ENCODE measurements at places on chromosomes 3 and 15. TPM values are rescaled to one million over a fixed set of nuclear protein-coding genes. Genes with fewer than 3 reads are reported as not detected.

TIMP4 gene
- total RNA-seq: 60.1 TPM

ATP2B2 gene
- 0.29 TPM for total RNA-seq

DLL4 gene
- 9.7 TPM for total RNA-seq

CDCP1 gene
- 3.8 TPM for total RNA-seq

ROPN1 gene
- total RNA-seq: not detected

DNA sequence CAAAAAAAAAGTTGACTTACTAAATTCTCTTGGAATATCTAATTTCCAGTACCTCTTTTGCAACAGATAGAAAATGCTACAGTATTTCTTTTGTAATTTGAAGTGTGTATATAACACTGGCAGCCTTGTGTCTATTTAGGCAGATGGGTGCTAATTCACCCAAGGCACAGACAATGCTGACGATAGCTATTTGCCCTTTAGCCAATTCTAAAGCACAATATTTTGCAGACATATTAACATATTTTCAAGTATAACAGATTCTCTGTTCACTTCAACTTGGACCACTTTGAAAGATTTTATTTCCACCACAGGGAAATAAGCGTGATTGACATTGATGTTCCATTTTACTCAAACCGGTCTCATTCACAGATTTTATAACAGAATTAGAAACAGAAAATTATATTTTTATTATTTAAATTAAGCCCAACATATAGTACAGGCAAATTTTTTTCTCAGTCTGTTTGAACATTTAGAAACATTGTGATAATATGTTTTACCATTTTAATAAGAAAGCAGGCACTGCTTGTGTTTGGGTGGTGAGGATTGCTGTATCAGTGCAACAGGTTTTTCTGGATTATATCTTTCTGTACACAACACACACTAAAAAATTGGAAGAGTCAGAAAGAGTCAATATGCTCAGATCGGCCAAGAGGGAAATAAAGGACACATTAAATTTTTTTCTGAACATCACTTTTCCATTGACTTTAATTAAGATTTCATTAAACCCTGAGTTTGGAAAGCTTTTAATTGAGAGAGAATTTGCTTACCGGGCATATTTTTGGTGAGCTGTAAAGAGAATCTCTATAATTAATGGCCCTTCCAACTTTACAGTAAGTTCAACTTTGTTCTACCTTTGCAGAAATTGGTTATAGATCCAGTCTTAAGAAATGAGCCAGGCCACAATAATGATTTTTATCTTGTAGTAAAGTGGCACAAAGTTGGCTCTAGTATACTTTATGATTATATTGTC is 327.3 kb upstream of the NR2F2 start:
- no peak for DNase-seq

GRCh38 chr3:195403244-195403643 is 39.6 kb downstream of the ACAP2 start:
- DNase-seq: no peak

DNA sequence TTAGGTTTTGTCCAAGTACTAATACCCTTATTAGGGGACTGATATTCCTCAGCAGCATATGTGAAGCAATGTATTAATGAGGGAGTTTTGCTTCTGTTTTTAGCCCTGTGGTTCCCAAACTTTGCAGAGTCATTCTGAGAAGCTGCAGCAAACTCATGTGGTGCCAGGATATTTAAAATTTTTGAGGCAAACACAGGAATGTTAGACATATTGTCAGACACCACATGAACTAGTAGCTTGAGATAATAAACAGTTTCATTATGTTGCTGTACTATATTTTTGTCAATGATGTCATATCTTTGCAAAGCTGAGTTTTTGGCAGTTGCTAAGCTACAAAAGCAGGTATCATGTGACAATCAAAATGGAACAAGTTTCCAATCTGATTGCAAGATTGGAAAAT is 36.6 kb downstream of the ATP6V1A start:
- no peak for DNase-seq

- no peak for DNase-seq
Measured at GRCh38 chr3:89613241-89613640, 505.8 kb downstream of the EPHA3 start.

DNA sequence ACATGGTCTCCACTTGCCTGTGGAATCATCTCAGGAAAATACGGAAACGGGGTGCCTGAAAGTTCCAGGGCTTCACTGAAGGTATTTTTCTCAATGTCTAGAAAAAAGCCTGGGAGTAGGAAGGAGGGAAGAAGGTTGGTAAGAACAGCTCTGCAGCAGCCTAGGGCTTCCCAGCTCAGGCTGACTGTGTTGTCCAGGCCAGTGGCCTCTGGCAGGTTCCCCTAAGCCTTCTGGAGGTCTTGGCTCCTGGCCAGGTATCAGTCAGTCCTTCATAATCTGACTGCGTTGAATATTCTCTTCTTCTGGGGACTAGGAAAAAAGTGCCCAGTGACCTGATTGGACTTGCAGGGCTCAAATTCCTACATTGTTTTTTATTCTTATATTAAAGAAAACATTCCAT is 38.6 kb downstream of the SSR3 start:
- DNase-seq: no peak

DNA sequence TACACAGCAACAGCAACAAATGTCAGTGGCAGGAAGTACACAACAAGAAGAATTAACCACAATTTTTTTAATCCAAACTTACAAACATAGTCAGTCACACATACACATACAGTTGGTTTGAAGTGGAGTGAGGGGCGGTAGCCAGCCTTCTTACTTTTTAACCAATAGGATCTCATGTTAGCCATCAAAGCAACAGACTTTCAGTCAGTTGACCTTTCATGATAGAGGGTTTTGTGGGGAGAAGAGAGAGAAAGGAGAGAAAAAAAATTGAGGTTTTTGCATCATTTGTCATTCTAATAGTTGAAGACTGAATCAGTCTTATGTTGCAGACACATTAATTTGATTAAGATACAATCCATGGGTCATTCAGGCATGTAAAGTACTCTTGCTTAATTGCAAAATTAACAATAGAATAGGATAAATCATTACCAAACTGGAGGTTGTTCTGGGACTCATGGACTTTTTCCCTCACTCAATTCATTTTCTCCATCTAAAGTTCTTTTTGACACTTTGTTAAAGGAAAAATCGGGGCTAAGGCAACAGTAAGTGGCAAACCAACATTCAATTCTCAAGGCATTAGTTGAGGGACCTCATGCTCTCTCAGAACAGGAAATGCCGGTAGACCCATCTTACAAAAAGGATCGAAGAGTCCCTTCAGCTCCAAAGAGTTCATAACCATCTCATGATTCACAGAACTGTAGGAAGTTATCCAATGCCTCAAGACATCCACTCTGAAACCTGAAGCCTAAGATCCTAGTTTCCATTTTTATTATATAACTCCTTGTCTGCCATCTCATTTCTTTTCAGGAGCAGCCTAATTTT is 159.5 kb upstream of the LPP start:
- DNase-seq: no peak

DNA sequence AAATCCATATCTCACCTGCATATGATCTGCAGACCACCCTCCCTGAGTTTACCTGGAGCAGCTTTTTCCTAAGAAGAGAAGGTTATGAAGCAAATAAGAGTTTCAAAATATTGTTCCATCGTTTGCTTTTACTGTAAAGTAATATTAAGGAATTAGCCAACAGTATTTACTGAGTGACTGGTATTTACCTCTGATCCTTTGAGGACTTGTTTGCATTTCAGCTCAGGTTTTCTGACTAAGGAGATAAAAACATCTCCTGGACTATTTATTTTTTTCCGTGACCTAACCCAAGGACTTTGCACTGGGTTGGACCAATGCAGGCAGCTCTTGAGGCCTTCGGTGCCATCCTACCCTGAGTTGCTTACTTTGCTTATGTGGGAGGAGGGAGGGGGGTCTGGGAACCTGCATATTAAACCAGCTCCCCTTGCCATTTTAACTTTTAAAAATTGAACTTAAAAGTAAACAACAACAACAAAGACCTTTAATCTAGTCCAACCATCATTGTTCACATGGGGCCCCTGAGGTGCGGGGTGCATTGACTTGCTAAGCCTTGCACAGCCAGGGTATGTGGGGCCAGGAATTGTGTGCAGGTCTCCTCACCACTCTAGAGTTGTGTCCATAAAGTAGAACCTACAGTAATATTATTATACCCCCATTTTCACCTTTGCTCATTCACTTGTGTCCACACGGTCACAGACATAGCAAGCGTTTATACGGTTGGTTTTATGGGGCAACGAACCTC is 39.3 kb downstream of the TRAK1 start:
- no peak for DNase-seq

DNA sequence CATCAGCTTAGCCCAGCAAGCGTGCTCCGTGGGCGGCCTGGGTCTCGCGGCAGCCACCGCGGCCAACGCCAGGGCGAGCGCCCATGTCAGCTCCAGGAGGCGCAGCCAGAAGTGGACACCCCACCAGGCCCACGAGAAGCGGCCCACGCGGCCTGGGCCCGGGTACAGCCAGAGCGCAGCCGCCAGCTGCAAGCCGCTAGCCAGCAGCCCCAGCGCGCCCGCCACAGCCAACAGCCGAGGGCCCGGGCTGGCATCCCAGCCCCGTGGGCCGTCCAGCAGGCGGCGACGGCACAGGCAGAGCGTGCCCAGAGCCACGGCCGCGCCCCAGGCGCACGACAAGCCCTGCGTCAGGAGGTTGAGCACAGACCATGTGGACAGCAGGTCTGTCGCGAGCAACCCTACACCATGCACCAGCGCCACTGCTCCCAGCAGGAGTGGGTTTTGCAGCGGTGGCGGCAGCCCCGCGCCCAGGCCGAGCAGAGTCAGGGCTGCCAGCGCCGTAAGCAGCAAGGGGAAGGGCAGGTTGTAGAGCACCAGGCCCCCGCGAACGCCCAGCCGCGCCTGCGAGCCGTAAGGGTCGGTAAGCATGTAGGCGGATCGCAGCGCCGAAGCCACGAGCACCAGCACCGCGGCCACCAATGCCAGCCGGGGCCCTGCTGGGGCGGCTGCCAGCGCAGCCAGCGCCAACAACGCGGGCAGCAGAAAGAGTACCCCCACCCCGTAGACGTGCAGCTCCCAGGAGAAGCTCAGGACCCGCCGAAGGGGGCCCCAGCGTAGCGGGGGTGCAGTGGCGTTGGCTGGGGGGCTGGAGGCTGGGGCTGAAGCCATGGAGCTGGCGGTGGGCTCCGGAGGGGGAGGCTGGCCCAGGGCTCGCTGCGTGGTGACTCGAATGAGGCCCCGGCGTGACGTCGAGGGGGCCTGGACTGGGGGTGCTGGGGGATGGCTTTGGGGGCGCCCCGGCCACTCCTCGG is 4.9 kb downstream of the PRRT3 start:
- peak; percentile 81 for DNase-seq

GRCh38 chr15:69451951-69452691 is 497 bp upstream of the RPLP1 start:
- peak; percentile 81 for DNase-seq
